Sciatic nerve (tissue), 2 donors: ENCODE measurements at places on chromosomes 7 and 10. TPM values are rescaled to one million over a fixed set of nuclear protein-coding genes. Genes with fewer than 3 reads are reported as not detected.

Gene MKX
- 0.94 TPM for total RNA-seq

Gene NACAD
- total RNA-seq = 12.0 TPM

- no peak for DNase-seq
These were observed 94.9 kb downstream of the GAD2 start for GRCh38 chr10:26311383-26311940.

GRCh38 chr7:127447326-127447945 lies 54.9 kb upstream of the ZNF800 start:
- DNase-seq = no peak

GRCh38 chr10:14414901-14415300 lies 84.2 kb upstream of the FRMD4A start:
- DNase-seq = no peak

DNA sequence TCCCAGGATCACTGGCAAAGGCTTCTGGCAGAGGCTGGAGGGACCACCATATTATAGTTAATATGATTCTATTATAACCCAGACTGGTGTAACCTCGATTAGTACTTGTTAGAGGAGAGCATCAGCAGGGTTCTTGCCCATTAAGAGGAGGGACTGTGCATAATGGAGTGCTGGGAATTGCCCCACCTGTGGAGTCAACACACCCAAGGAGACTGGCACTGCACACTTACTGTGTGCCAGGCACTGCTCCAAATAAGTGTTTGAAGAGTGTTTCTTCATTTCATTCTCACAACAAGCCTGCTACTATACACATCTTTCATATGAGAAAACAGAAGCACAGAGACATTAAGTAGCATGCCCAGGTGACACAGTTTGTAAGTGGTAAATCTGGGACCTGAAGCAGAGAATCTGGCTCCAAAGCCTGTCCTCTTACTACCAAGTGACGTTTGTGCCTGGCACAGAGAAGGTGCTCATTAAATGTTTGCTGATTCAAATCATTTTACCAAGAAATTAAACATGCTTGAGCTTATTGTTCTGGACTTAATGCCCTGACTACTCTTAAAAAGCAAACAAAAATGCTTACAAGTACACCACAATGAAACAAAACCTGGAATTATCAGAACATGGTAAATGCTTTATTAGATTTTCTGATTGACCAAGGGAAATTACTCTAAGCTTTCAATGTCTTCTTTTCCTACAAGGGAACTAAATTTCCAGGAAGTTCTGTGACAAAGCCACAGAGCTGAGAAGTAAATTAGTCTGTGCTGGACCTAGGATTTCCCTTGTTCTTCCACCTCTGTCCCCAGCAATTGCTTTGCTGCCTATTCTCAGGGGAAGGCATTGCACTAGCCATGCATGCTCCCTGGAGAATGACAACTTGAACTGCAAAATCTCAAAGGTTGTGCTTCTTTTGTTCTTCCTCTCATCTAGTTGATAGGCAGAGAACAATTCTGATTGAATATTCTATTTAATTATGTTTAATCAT lies 809 bp downstream of the SLC13A1 start:
- DNase-seq = no peak

GRCh38 chr7:114653364-114654088 lies 238.9 kb downstream of the FOXP2 start:
- DNase-seq = no peak

GRCh38 chr10:14048930-14049613 lies 281.7 kb downstream of the FRMD4A start:
- DNase-seq = no peak

DNA sequence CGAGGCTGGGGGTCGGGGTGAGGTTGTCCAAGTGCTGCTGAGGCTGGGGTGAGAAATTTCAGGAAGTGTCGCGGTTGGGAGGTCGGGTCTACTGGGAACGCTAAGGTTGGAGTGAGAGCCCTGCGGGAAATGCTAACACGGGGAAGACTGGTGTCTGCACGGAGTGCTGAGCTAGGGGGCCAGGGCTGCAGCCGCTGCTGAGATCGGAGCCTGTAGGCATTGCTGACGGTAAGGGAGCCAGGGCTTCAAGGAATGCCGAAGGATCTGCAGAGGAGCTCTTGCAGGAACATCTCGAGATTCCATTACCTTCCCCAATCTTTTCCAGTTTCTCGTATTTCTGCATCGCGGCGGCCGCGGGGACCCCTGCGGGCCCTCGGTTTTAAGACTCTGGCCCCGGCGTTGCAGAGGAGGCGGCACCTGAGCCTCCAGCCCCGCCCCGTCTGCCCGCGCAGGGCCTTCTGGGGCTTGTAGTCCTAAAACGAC lies at the start of gene CDK5:
Gene CDK5 (minus strand): TSS at position 392 of the 483 bp plus-strand sequence. CDS start 49 bp downstream, at position 343.
- DNase-seq = no peak
